Common myeloid progenitor, CD34-positive (primary cell): ENCODE measurements at places on chromosomes 1 and 21.
A peak's percentile ranks its signal among the peaks of the same experiment; 100 is the strongest.

- no peak for DNase-seq
These were observed 37.4 kb downstream of the CITED4 start for GRCh38 chr1:40824591-40825434.

DNA sequence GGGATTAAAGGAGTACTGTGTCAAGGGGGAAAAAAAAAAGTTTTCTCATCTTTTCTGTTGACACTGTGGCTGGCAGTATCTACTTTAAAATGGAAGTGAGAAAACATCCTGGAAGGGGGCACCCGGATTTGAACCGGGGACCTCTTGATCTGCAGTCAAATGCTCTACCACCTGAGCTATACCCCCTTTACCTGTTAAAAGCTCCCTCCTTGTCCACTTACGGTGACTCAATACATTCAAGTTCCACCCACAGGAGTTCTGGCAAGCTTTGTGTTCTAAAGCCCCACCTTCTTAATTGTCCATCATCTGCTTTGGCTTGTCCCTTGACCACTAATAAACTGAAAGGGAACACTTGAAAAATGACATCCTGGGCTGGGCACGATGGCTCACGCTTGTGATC is 68.2 kb downstream of the FNBP1L start:
- DNase-seq = no peak

GRCh38 chr1:47732489-47732888 is 264.7 kb downstream of the TRABD2B start:
- DNase-seq = no peak

GRCh38 chr1:41365772-41366454 is 4.7 kb downstream of the FOXO6 start:
- DNase-seq = peak; percentile 73

DNA sequence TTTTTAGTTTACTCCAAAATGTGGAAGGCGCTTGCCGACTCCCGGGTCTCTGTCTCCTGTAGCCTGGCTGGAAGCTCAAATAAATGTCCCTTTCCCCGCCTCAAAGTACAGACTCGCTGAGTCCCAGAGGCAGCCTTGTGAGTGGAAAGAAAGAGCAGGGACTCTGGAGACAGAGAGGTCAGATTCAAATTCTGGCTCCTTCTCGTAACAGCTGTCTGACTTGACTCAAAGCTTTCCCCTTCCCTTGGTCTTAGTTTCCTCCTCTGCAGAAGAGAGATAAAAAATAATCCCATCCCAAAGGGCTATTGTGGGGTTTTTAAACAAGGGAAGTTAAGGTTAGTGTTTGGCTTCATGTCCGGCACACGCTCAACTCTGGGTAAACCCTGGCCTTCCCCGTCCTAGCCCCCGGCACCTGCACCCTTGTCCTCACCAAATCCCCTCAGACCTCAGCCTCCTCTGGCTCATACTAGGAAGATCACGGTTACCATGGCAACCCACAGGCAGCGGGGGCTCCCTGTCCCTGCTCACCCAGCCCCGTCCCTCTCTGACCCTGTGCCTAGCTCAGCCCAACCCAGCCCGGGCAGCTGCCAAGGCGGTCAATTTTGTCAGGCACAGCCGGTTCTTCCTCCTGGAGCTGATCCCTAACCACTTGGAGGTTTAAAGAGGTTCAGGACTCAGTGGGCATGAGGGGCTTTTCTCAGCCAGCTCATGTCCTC is 49.2 kb upstream of the IGSF21 start:
- no peak for DNase-seq

GRCh38 chr1:91803847-91804545 is 82.0 kb downstream of the TGFBR3 start:
- DNase-seq = peak; percentile 22

DNA sequence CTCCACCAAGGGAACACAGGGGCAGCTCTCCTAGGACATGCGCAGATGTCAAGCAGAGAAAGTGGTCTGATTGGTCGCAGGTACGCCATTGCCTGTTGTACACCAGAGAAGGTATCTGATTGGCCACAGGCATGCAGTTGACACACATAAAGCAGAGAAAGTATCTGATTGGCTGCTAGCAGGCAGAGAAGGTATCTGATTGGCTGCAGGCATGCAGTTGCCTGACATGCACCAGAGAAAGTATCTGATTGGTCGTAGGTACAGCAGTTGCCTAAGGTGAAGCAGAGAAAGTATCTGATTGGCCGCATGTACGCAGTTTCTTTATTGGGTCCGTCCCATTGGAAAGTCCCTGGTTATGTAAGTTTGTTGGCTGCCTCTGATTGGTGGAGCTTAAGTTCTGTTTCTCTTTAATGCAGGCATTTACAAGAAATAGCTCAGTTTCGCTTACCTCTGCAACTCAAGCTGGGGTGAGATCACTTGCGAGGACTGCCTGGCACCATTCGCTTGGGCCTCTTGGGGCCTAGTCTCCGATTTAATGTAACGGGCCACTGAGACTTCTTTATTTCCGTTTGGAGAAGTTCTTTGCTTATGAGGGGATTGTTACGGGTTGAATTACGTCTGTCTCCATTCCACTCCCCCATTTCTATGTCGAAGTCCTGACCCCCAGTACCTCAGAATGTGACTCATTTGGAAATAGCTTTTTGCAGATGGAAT is 74.2 kb downstream of the SIK1 start:
- DNase-seq = peak; percentile 76

DNA sequence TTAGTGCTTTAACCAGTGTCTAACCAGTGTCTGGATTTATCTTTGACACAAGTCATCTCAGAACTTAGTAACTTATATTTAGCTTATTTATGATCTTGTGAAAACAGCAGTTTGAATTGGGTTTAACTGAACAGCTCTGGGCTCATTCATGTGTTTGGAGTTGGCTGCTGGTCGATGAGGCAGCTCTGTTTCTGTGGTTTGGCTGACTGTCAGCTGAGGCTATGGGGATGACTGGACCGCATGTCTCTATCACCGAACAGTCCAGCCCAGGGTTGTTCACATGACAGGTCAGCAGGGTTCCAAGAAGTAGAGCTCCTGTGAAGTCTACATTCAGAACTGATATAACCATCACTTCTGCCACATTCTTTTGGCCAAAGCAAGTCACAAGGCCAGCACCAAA is 29.1 kb upstream of the C21orf91 start:
- no peak for DNase-seq

DNA sequence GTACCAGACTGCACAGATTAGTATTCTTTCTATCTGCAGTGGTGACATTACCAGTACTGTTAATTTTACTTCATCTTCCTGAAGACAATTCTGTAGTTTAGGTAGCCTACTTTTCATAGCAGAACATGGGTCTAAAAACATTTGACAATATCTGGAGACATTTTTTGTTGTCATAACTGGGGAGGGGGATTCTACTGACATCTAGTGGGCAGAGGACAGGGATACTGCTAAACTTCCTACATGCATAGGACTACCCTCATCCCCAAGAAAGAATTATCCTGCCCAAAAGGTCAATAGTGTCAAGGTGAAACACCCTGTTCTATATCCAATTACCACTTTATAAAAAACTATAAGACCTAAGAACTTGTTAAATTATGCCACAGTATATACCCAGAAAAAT is 3.4 kb upstream of the ARHGAP29 start:
- peak; percentile 68 for DNase-seq

- DNase-seq = no peak
These were observed 309.2 kb upstream of the PRMT6 start for GRCh38 chr1:106747232-106747631.

GRCh38 chr1:16405441-16405840 is 31.8 kb downstream of the SPATA21 start:
- DNase-seq = no peak

DNA sequence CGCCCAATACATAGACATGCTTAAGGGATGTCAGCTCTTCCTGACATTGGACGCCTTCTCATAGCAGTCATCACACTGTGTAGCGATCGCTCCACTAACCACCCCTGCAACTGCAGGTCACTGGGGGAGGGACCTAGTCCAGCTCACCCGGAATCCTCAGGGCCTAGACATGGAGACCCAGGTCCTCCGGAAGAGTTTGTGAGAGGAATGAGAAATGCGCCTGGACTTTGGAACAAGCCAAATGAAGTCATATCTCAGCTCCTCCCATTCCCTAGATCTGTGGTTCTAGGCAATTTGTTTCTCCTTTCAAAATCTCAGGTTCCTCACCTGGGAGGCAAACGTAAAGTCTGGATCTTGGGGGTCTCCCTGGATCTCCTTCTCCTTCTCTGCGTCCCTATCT is 253.3 kb downstream of the KAZN start:
- no peak for DNase-seq

- no peak for DNase-seq
These were observed 43.8 kb downstream of the XPR1 start for GRCh38 chr1:180675586-180675985.

DNA sequence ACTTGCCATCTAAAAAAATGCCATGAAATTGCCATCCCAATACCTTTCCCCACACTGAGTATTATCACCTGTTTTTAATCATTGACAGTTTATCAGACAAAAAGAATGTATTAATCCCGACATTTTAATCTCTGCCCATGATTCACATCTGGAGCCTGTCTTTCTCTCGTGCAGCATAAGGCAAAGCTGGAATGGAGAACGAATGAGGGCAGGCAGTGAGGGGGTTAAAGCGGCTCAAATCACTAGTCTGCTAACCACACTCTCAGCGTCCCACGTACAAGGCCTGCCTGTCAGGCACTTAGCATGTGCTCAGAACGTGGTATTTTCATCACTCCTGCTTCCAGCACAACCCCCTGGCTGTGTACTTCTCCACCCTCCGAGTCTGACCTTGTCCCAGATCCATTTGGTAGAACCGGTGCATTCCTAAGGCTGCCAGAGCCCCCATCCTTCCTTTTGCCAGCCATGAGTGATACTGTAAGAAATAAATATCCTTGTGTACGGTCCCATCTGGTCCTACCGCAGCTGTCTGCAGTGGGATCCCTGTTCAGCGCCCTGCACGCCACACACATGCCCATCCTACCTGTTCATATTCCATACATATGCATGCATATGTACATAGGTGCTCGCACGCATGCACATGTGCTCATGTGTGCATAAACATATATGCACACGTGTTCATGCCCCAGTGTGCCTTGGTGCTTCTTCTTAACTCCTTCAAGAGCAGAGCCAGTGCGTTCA is 34.6 kb upstream of the FHAD1 start:
- DNase-seq = no peak

DNA sequence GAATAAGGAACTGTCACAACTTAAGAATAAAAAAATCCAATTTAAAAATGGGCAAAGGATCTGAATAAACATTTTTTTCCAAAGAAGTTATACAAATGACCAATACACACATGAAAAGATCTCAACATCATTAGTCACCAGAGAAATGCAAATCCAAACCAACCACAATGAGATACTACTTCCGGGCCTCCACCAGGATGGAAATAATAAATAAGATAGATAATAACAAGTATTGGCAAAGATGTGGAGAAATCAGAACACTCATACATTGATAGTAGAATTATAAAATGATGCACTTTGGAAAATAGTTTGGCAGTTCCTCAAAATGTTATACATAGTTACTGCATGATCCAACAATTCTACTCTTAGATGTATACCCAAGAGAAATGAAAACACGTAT is 18.7 kb downstream of the ZSWIM5 start:
- DNase-seq = no peak

DNA sequence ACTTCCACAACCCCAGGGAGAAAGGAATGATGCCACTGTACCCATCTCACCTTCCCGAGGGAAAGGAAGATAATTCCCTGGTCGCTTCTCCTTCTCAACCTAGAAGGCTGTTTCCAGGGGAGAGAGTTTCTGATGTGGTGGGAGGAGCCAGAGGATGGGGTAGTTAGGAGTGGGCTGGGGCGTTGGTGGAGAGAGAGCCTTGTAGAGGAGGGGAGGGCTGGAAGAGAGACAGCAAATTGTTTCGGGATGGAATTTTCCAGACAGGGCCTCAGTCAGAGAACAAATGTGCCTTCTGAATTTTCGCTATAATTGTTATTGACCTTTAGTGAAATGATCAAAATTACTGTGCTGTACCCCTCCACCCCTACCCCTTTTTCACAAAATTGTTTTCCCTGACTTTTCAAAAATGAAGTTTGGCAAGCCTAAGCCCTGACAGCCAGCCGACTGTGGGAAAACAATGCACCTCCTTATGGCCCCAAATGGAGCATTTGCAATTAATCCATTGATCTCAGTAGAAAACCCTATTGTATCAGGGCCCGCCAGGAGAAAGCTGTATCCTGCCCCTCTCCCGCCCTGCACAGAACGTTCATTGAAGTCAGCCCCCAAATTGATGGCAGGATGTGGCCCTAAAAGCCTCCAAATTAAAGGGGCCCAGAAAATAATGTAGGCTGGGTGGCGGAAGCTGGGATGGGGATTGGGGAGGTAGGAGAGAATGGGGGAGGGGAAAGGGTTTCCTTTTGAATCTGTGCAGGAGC is 69.1 kb upstream of the JUN start:
- DNase-seq = no peak

DNA sequence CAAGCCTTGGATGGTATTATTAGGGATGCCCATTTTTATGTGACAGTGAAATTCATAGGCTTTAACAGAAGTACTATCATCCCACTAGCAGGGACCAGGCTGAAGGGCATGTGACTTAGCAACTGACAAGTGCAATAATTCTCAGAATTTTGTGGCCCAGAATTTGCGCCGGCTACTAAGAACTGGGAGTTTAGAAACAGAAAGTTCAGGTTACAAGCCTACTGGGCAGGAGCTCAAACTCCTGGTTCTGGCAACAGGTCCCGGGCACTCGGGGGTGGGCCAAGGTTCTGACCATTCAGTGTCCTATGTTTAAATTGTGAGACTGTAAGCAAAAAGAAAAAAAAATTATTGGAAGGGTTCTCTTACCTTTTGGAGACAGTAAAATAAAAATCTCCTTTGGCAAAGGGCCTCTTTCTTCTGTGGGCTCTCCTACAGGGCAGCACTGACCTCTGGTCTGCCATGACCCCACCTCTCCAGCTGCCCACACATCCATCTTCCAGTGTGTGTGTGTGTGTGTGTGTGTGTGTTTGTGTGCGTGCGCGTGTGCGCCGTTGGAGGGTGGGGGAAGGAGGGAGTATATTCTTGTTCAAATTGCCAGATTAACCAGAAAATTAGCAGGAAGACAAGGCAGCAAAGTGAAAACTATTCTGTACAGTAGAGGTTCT is 26.1 kb downstream of the IRF2BP2 start:
- DNase-seq = no peak

DNA sequence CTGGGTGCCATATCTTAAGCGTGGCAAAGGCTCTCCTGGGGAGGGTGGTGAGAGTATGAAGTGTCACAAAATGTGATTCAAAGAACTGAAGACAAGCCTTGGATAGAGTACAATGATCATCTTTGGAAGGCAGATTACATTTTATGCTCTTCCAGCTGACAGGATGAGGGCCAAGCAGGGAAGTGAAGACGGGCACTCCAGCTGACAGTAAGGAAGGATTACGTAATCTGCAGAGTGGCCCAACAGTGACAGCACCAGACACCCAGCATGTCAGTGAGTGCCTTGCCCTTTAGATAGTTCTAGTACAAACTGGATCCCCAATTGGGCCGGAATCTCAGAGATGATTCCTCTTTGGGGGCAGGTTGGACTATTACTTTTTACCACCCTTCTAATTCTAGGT is 52.7 kb downstream of the UBE2T start:
- DNase-seq = no peak

- DNase-seq = peak; percentile 88
These were observed 2.8 kb upstream of the PHC2 start for GRCh38 chr1:33433509-33434362.
